Suprapubic skin (tissue), 4 donors: ENCODE measurements at places on chromosomes 2 and 18. TPM values are rescaled to one million over a fixed set of nuclear protein-coding genes. Genes with fewer than 3 reads are reported as not detected.

The GNAL gene
- total RNA-seq, result 8.7 TPM

The SCG2 gene
- total RNA-seq, result not detected

DNA sequence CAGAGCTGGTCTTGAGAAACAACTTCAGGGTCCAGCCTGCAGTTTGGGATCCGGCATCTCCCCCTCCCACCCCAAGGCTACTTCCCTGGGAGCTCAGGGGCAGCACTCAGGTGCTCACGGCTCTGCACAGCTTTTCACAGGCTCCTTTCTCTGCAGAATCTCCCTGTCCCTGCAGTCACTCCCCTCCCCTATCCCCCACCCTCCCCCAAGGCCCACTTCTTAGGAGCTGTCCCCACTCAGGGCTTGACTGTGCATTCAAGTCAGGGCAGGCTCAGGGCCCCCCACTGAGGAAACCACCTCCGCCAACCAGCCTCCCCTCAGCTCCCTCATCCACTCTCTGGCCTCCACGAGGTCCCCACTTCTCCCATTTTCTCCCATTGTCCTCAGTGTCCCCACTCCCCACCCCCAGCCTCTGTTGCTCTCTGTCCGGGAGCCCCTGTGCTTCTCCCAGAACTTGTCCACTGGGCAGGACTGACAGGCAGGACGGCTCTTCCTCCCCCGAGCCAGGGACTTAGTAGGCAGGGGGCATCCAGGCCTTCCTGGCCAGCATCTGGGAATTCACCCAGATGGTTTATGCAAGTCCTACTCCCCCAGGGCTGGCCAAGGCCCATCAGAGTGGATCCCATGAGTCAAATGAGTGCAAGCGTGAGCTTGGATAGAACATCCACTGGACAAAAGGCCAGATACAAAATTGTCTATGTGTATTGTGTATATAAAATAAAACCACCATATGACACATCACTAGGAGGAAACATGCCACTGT lies 7.6 kb downstream of the NMUR1 start:
- DNase-seq, result peak; percentile 50

- peak; percentile 89 for DNase-seq
Observed at GRCh38 chr2:30147715-30148610, 1.2 kb downstream of the YPEL5 start.

DNA sequence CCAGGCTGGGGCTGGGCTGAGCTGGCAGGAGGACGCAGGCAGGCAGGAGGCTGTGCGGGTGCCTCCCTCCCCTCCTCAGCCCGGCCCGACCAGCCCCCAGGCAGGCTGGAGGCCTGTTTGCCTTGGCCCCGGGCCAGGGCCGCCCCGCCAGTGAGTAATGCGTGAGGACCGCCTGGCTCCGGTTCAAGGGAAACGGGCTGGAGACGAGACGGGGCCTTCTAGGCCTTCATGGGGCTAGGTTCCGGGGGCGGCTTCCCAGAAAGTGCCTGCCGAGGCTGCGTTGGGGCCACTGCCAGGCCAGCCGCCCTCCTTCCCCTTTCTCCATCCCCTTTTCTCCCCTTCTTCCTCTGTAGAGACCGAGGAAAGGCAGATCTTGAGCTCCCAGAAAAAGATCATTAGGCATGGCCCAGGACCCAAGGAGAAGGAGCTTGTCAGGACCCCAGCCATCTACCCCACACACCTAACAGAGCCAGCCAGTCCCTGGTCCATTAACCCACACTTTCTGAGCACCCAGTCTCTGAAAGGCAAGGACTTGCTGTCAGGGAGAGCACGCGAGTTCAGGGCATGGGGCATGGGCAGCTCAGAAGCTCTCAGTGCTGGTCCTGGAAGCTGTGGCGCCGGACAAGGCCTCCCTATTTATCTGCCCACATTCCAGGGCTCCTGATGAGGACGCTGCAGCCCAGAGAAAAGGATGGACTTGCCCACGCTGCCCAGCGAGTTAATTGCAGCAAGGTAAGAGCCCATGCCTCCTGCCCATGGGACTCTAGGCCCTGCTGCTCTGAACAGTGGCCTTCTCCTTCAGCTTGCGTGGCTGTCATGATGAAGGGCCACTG lies 48.5 kb downstream of the SMAD7 start:
- DNase-seq, result no peak

DNA sequence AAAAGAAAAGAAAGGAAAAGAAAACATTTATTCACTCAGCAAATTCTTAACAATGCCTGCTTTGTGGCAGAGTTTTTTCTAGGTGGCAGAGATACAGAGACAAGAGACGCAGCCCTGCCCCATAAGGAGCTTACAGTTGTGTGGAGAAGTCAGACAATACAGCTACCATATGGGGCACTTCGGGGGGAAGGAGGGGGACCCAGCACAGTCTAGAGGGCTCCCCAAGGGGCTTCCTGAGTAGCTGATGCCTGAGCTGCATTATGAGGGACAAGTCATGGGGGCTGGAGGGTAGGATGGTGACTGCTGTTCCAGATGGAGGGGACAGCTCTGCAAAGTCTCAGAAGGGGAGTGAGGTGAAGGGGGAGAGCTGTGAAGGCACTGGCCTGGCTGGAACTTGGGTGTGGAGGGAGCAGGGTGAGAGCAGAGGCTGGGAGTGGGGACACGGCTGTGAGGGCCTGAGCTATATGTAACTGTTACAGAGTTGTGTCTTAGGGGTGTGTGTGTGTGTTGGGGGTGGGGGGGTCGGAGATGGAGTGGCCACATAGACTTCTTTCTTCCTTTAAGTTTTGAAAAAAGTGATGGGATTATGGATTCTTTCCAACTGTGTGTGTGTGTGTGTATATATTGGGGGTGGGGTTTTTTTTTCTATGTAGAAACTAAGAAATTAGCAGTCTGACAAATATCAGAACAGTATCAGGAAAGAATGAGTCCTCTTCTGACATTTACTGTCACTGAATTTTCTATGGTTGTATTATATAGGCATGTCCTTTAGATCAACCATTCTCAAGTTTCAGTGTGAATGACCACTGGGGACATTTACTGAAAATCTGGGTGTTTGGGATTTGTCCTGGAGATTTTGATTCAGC lies 66.0 kb upstream of the HAAO start:
- no peak for DNase-seq

DNA sequence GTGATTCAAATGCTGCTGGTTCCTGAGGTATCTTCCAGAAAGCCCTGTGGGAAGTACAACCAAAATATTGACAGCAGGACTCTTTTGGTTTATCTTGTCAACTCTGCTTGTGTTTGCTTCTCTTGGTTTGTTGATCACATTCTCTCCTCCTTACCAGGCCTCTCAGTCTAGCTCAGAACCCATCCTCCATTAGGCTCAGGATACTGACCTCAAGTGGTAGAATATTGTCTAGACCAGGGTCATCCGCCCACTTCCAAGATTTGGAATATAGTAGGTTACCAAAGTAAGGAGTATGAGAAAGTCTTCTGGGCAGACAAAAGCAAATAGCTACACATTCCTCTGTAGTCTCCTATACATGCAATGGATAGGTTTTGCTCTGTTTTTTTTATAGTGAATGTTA lies 56.6 kb downstream of the XIRP2 start:
- no peak for DNase-seq
